Right renal pelvis (tissue), 4 donors: ENCODE measurements at places on chromosomes 6 and 20. TPM values are rescaled to one million over a fixed set of nuclear protein-coding genes. Genes with fewer than 3 reads are reported as not detected.

DNA sequence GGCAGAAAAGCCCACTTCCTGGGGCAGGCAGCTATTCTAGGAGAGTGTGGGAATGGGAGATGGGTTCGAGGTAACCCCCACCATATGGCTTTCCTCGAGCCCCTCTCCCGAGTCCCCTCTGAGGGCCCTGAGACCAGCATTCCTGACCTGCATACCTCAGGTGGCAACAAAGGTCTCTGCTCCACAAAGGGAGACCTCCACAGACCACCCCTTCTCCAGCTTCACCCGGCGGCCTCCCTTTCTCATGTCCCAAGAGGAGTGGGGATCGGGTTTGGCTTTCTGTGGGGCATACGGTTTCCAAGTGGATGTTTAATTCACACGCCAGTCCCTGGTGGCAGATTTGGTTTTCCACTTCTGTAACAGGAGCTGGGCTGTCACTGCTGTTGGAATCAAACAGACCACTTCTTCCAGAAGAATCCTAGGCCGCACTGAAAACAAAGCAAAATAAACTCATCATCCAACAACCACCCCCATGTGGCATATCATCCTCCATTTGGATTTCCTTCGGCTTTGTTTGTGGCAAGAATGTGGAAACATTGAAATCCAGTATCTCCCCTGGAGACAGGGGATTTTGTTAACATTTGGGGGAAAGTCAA, 83.2 kb downstream of the DLL1 start:
- no peak for DNase-seq

DNA sequence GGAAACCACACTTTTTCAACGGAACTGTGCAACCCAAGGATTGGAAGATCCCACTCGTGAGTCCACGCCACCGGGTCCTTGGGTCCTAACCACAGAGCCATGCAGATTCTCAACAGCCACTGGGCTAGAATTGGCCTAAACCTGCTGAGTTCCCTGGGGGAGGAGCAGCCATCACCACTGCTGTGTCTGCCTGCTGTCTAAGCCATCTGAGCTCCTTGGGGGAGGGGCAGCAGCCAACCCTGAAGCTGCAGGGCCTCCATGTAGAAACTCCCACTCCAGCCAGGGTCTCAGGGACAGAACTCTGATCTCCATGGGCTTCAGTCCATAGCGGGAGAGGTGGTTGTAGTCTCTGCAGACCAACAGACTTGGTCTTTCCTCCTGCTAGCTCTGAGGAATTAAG, 154.6 kb upstream of the VGLL2 start:
- DNase-seq = no peak

DNA sequence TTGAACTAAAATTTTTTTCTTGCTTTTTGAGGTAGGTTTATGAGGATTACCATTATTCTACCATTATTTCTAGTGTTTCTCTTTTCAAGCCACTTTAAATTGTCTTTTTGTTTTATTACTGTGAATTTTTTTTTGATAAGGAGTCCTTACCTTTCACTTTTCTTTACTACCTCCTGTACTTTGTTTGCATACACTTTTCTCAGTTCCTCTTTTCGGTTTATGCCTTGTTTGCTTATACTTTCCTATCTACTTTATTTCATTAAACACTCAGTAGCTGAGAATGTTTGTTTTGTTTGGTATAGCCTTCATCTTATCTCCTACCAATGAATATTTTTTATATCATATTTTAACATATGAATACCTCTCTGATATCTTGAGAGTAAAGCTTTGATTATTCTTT, 147.9 kb downstream of the TFAP2B start:
- DNase-seq = no peak

GRCh38 chr6:15553736-15554294, 109.0 kb downstream of the DTNBP1 start:
- DNase-seq = no peak

DNA sequence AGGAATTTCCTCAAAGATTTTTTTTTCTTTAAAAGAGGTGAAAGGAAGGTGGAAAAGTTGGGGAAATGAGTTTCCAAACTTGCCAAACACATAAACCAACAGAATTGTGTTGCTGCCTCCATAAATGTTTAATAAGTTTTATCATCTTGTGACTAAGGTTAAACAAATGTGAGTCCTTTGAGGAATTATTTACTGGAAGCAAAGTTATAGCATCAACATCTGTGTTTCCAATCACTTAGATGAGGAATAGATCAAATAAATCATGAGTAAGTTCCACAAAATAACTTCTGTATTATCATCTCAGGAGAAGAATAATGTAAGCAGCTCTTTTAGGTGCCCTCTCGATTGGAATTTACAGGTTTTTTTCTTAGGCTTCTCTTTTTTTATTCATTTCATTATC, 20.5 kb downstream of the TSHZ2 start:
- no peak for DNase-seq

DNA sequence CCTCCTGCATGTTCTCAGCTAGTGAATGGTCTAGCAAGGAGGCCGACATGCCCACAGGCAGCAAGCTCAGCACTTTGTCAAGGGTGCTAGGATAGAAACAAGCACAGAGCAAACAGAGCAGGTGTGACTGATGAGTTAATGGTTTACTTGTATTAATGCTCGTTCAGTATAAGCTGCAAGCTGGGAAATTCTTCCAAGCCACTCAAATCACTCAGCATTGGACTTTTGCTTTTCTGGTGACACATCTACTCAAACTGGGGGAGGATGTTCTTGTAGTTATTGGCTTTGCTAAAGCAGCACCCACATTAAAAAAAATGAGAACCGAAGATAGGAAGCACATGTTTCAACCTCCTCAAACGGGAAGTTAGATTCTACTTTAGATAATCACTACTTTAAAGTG, 43.1 kb upstream of the NEDD9 start:
- no peak for DNase-seq

GRCh38 chr6:15264902-15265761, 19.3 kb downstream of the JARID2 start:
- no peak for DNase-seq

- no peak for DNase-seq
Measured at GRCh38 chr6:158279615-158280014, 32.6 kb upstream of the TULP4 start.

GRCh38 chr20:50357783-50358161, 152.4 kb upstream of the PTPN1 start:
- DNase-seq = no peak

- DNase-seq = no peak
Measured at GRCh38 chr20:17380801-17381200, 150.4 kb downstream of the BFSP1 start.

DNA sequence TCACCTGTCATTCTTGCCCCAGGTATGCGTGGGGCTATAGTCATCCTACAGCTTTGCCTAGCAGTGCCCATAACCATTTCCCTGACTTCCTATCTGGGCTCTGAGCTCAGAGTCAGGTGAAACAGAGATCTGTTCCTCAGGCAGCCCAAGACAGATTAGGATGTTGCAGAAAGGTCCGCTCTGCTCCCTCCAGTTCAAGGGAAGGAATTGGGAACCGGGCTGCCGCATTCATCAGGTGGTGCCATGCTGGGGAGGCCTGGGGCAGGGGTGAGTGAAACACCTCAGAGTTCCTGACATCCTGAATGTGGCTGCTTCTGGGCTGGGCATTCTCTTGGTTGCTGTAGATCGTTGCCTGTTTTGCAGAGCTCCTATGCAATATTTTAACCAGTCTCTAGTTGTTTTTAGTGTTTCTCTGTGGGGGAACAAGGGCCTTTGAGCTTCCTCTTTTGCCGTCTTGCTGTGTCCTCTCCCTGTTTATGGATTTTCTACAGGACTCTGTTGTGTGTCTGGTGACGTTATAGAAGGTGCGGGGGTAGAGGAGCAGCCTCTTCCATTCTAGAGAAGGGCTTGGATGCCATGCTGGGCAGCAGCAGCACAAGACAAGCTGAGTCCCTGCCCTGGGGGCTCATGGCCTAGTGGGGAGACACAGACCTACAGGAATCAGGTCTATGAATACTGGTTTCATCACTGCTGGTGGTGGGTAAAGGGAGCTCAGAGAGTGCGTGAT, 9.2 kb downstream of the ENTPD6 start:
- DNase-seq = no peak

DNA sequence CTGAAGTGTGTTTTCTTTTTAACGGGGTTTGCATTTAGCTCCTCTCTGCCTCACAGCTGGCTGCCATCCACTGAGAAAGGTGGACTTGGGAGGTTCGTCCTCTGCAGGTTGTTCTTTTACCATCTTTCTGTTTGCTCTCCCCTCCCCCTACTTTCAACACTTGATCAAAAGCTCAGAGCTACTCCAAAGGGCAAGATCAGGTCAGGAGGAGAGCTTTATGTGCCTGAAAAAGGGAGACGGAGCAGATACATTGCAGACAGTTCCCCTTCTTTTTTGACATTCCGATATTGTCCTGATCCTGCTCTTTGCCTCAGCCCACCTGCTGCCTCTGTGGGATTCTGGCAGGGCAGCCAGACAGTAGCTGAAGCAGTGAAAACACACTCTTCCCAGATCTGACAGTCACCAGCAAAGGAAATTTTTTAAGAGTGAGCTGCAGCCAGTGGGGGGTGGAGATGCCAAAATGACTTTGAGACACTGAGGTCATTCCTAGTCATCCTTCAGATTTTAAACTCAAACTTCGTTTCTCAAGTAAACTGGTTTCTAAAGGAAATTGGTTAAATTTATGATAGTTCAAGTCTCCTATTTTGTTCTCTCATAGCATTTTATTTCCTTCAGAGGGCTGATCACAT, 26.5 kb downstream of the SMLR1 start:
- no peak for DNase-seq

DNA sequence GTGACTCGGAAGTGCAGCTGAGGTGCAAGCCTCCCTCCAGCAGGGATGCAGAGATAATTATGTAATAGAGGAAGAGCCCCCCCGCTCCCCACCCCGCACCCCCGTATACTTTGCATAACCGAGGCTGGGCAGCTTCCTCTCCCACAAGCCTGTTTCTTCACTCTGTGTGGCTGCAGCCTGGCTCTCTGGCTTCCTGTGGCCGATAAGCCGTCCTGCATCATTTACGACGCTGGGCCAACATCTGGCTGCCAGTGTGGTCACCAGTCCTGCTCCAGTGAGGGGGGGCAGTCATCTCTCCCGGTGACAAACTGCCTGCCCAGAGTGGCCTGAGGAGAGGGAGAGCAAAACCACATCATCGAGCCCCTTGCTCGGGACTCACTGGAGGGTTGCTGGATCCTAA, 59.2 kb downstream of the RBM38 start:
- no peak for DNase-seq

- DNase-seq = no peak
Measured at GRCh38 chr20:2005359-2005758, 11.5 kb upstream of the PDYN start.

GRCh38 chr6:142154336-142154735, 7.3 kb downstream of the VTA1 start:
- DNase-seq = no peak

Gene POLR1C
- 37.9 TPM for polyA plus RNA-seq

Gene MAFB
- polyA plus RNA-seq = 146 TPM

Gene COL9A1
- 34.3 TPM for polyA plus RNA-seq

Gene ARFGEF3
- polyA plus RNA-seq = 6.3 TPM

Gene LTA
- 0.45 TPM for polyA plus RNA-seq

Gene ROMO1
- 68.0 TPM for polyA plus RNA-seq

Gene PRRT1
- 3.5 TPM for polyA plus RNA-seq

Gene GABRR1
- 2.8 TPM for polyA plus RNA-seq
